ENCODE measurements at places on chromosomes 12 and 14.

GRCh38 chr12:76216585-76217472, 131.4 kb downstream of the BBS10 start:
- DNase-seq, result no peak

GRCh38 chr12:110100315-110100970, 23.7 kb upstream of the IFT81 start:
- no peak for DNase-seq

GRCh38 chr12:107026806-107027635, 40.1 kb upstream of the MTERF2 start:
- no peak for DNase-seq

DNA sequence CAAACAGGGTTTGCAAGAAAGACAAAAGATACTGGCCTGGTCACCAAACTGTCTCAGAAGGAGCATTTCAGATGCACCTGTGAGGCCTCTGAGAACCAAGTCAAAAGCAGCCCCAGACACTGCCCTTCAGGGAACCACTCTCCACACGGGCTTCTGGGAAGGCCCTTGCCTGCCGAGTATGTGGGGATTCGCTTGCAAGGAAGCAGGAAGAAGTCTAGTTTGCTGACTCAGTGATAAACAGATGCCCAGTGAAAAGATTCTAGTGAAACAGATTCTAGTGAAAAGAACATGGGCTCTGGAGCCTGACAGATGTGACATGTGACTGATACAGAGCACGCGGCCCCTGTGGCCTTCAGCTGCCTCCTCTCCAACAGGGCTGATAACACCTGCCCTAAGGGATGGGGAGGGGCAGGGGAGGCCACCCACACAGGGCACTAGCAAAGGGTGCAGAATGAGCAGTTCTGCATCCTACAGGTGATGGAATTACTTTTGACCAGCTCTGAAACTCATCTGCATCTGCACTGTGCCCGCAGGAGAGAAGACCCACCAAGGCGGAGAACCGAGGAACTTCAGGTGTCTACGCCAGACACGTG, 19.1 kb downstream of the AMN start:
- DNase-seq, result no peak

- DNase-seq, result no peak
These were observed 3.7 kb downstream of the GPR132 start for GRCh38 chr14:105061428-105062047.

GRCh38 chr12:51127050-51127729, 43.8 kb upstream of the CSRNP2 start:
- no peak for DNase-seq

All from HS-27A (cell line).